GM20000 (cell line): ENCODE measurements at places on chromosomes 2 and 18.

DNA sequence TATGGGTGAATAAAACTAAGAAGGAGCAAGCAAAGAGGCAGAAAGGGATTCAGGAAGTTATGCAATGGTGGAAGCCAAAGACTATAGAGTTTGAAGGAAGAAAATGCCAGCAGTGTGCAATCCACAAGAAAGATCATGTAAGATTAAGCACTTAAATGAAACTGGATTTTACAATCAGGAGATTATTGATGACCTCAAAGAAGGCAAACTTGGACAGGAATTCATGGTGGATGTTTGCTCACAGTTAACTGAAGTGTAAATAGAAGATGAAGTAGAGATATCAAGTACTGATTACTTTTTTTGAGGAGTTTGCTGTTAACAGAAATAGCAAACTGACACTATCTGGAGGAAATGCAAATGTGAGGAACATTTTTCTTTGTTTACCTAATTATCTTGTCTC, 308.9 kb downstream of the RND3 start:
- no peak for DNase-seq

GRCh38 chr18:45163871-45164270, 451.4 kb upstream of the SLC14A2 start:
- no peak for DNase-seq

DNA sequence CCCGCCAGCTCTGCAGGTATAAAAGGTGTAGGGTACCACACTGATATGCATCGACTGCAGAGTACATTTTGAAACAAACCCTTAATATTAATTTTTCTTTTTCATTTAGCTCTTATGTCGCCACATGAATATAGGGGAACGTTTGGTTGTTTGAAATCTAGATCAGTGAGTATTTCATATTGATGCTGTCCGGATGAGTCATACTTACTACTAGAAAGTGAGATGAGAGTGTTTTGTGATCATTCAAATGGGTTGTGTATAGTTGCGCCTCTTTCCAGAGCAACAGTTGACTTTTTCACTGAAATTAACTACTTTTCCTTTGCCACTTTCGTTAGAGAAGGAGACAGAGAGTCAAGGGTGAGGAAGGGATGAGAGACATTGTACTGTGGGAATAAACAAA, 24.6 kb downstream of the NPAS2 start:
- DNase-seq = no peak

DNA sequence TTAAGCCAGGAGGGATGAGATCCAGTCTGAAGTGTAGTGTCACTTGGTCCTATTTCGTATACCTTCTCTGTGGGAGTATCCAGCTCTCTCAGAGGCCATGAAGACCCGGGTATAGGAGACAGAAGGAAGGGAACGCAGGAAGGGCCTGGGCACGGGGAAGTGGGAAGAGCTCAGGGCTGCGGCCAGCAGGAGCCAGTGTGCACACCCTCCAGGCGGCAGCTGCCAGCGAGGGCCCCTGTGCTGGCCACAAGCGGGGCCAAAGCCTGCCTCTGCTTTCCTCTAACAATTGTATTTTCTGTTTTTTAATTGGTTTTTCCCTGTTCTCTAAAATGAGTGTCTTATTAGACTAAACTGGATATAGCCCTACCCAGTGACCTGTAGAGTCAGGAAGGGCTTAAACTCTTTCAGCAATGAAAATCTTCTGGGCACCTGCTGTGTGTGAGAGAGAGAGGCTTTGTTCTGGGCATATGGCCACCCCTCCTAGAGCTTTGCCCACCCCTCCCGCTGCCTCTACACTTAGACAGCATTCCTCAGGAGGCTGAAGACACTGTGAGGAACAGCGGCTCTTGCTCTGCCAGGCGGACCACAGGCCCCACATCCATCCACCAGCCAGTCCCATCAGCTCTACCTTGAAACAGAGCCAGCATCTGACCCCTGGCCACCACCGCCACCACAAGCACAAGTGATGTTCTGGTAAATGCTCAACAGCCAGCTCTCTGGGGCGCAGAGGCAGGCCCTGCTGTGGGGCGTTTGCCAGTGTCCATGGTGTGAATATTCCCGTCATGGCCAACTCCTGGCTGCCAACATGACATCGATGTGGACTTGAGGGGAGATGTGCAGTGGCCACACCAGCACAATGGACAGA, 9.5 kb downstream of the GPR17 start:
- DNase-seq = no peak

DNA sequence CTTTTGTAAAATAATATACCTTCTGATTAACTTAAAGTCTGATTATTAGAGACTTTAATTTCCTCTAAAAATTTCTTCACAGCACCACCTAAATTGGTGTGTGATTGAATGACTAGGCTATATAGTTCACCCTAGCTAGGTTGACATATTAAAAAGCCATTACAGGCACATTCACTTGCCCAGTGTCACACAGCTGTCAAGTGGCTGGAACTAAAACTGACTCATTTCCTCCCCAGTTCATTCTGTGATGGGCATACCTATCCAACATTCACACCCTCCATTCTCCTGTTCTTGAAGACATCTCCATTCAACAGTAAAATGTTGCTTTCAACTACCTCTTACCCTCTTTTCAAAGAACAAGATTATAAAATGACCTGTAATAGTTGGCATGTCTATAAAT, 334.5 kb downstream of the ARHGAP15 start:
- no peak for DNase-seq

DNA sequence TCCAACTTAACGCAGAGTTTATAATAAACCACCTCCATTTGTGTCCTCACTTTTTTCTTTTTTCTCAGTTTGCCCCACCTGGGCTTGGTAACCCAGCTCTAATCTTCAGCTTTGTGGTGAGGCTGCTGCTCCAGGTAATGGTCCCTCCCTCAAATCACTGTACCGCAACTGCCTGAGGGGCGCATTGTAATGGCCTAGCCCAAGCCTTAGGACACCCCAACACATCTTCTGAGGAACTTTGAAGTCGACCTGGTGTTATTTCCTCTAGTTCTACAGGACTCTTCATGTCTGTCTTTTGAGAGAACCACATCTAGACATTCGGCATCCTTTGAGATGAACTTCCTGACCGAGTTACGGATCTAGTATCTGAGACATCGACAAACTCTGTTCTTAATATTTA, 99.7 kb downstream of the PLEKHM3 start:
- DNase-seq = no peak

DNA sequence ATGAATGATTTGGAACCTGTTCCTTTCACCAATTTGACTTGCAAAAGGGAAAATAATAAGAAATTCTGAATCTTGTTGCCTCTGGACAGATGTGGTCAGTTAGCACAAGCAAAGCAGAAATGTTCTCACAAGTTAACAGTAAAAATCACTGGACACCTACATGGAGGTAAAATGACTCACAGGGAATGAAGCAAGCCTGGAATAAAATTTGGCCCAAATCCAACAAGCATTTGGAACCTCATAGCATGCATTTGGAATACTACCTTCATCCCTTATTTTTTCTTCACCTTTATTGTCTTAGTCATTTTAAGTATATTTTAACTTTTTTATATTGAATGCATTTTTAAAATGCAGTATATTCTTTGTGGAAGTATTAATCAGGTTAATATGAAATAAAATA, 602.9 kb downstream of the ARHGAP15 start:
- no peak for DNase-seq

- DNase-seq = no peak
Measured at GRCh38 chr2:112730791-112731190, 10.0 kb downstream of the NT5DC4 start.

DNA sequence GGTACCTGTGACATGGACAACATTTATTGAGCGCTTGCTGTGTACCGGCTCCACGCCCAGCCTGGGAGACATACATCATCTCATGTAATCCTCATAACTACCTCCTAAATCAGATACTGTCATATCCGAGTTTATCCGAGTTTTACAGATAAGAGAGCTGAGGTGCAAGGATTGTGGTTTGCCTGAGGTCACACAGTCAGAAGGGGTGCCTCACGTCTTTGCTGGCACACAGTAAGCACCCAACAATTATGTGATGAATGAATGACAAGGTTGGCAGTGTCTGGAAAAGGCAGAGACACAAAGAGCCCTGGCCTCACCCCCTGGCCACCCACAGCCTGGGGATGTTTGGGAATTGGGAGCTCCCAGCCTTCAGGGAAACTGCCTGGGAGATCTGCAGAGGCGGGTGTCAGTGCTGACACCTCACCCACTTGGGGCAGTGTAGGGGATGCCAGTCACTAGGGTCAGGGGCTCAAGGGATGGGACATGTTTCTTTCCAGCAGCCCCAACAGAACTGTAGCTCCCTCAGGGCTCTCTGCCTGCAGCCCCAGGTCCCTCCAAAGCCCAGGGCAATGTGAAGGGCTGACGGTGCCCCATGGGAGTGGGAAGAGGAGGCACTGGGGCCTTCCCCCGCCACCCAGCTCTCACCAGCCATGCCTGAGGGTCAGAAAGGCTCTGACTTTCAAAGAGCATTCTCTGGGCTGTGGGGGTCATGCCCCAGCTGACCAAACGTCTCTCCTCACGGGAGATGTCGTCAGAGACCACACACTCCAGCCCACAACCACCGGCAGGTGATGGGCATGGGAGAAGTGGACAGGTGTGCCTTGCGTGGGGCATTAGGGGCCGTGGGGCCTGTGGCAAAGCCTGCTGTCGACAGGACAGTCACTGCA, 157.5 kb downstream of the ZFP36L2 start:
- DNase-seq = no peak

GRCh38 chr2:210132239-210132638, 39.0 kb downstream of the KANSL1L start:
- DNase-seq = no peak

DNA sequence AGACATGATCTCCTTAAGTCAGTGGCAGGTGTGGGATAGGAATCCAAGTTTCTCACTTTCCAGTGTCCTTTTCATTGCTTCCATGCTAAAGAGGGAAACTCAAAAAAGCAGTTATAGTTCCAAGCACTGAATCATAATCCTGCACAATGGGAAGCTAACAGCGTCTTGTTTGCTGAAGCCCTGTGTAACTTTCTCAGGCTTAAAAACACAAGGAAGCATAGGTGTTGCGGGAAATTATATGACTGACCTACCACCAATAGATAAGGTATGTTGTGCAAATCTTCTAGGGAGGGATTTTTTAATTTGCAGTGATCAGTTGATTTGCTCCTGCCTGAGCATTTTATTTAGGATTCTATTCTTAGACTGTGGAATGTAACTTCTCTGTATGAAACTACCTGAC, 250.9 kb downstream of the MYO3B start:
- no peak for DNase-seq

DNA sequence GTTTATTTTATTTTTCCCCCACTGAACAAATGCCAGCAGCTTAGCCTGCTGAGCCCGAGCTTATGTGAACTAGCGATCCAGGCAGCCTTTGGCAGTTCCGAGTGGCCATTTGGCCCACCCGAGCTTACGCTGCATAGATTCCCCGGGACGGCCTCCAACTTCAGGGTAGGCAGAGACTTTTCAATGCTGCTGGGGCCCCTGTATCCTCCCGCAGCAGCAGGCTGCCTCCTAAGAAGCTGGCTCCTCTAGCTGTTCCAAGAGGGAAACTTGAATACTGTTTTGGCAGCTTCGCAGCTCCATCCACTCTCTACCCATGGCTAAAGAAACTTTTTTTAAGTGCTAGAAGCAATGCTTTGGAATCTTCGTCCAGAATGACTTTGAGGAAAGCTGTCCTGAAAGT, 295.2 kb downstream of the SS18 start:
- no peak for DNase-seq

DNA sequence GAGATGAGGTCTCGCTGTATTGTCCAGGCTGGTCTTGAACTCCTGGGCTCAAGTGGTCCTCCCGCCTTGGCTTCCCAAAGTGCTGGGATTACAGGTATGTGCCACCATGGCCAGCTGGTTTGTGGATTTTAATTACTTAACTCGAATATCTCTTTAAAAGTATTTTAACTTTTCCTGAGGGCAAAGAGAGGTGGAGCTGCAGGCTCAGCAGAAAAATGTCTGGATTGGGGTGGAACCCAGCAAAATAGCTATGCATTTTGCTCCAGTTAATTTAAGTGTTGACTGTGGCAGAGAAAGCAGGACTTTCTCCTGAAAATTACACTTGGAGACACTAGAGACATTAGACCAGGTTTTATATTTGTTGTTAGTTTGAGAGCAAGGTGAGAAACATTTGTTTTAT, 35.5 kb upstream of the TXNDC2 start:
- no peak for DNase-seq

DNA sequence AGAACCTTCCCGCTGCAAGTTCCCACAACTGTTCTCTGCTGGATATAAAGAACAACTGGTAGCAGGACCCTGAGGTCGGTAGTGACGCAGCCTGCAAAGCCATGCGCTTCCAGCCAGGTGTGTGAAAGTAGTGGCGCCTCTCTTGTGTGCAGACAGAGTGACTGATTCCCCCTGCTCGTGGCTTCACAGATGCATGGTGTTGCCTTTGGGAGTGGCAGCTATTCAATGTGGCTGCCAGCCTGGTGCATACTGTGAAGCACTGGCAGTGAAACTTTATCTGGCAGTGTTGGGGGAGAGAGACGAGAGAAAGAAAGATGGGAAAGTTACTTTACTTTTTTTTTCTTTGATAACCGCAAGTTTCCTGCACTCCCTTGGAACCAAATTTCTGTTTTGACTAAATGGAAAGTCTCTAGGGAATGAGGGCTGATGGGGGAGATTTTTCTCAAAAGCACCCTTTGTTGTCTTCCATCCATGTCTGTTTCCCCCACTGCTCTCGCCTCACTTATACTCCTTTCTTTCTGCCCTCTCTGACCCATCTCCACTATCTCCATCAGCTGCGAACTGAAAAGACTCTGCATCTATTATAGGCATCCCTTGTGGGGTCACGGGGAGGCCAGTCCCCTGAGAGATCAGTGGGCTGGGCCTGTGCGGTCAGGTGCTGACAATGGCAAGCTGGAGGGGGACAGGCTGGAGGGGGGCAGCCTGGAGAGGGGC, 90.0 kb upstream of the TNP1 start:
- DNase-seq = no peak

DNA sequence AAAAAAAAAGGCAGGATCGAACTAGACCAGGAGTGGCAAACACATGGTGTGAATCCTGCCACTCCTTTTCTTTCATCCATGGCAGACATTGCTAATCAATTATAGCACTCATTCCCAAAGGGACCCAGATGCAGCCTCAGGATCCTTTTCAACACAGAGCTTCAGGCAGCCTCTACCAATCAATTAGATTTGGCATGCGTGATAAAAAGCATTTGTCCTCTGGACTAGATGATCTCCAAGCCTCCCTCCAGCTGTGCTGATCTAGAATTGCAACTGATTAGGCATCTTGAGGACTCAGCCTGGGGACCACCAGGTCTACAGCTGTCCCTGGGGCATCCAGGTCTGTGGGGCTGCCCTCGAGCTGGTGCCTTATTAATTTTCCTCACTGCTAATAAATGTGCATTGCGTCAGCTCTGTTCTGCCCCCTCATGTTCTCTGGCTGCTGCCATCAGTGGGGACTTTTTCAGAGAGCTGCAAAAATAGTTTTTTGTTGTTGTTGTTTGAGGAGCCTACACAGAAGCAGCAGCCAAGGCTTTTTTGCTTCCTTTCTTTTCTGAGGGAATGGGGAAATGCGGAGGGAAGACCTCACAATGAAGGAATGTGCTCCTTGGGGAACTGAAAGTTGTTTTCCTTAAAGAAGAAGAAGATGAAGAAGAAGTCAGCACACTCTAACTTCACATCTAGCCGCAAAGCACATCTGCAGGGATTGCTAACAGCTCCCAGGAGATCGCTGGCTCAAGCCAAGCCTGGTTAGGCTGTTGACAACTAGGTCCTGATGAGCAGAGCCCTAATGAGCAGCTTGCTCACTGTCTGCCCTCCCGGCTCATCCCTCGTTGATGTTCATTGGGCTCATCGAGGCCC, 8.8 kb upstream of the ATOH8 start:
- DNase-seq = no peak
